ENCODE measurements at places on chromosomes 11 and 22.
A peak's percentile ranks its signal among the peaks of the same experiment; 100 is the strongest.

DNA sequence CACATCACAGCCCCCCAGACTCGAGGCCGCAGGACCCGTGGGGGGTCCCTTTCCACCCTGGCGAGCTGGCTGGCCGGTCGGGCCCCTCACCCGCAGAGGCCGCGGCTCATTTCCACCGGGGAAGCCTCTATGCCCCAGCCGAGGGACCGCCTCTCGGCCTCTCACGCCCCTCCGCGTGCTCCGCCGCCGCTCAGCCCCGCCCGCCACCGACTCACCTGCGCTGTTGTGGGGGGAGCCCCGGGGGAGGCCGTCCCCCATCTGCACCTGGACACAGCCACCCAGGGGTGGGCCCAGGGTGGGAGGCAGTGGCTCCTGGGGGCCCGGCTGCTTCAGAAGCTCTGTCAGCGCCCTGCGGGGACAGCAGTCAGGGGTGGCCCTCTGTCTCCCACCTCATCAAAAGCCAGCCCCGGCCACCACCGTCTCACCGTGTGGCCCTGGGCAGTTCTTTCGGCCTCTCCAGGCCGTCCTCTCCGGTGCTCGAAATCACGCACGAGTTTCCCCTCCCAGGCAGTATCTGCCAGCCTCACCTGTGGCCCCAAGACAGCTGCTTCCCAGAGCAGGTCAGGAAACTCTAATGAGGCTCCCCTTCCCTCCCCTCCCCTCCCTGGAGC lies 3.8 kb downstream of the SHISA8 start:
- DNase-seq, result no peak

GRCh38 chr11:63490551-63491239 lies at the start of gene PLAAT5:
Gene PLAAT5 (minus strand): TSS chr11:63491167. CDS start chr11:63491034, 133 bp downstream.
- DNase-seq, result peak; percentile 32

- no peak for DNase-seq
These were observed 30.5 kb downstream of the LRRC10B start for GRCh38 chr11:61539006-61539405.

GRCh38 chr11:95486466-95486865 lies 255.5 kb upstream of the SESN3 start:
- no peak for DNase-seq

GRCh38 chr11:74992852-74993251 lies 4.1 kb downstream of the NEU3 start:
- no peak for DNase-seq

DNA sequence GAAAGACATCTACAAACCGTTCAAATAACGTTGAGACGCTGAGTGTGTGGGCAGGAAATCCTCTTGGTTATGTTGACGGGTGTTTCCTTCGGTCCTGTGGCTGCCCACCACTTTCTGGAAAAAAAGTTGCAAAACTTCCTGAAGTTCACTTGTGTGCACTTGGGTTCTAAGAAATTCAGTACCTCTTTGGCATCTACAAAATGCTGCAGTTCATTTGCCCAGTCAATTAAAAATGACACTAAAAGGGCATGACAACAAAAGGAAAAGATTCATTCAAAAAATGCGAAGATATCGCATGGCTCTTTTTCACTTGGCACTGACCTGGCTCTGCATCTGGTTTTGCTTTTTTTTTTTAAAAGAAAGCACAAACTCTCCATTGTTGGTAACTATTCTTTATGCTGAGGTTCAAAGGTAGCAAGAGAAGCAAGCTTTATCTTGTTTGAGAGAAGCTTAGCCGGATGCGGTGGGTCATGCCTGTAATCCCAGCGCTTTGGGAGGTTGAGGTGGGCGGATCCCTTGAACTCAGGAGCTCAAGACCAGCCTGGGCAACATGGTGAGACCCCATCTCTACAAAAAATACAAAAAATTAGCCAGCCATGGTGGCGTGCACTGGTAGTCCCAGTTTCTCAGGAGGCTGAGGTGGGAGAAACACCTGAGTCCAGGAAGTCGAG lies 10.6 kb upstream of the XBP1 start:
- no peak for DNase-seq

- no peak for DNase-seq
These were observed 24.9 kb downstream of the APLP2 start for GRCh38 chr11:130094614-130095013.

DNA sequence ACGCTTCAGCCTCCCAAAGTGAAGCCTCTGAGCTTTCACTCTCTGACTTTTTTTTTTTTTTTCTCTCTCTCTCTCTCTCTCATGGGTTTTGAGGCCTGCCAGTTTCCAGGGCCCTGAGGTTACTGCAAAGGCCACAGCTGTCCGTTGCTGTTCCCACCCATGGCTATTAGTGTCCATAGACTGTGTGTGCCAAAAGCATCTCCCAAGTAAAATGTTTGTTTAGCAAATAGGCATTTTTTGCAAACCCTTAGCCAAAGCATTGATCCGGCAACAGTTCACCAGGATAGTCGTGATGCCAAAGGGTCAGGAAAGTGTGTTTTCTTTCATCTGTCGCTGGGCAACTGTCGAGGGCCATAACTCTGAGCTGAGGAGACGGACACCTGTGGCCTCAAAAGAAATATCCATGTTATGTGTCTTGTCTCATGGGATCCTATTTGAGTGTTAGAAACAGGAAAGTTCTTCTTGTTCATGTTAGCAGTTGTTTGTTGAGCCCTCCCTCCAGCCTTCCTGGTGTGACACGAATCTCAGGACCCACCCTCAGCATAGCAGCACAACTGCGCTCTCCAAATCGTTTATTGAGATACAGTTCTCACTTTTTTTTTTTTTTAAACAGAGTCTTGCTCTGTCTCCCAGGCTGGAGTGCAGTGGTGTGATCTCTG lies 18.4 kb downstream of the FADS2 start:
- DNase-seq, result no peak

- no peak for DNase-seq
These were observed 80.4 kb upstream of the PRR5 start for GRCh38 chr22:44621401-44622146.

DNA sequence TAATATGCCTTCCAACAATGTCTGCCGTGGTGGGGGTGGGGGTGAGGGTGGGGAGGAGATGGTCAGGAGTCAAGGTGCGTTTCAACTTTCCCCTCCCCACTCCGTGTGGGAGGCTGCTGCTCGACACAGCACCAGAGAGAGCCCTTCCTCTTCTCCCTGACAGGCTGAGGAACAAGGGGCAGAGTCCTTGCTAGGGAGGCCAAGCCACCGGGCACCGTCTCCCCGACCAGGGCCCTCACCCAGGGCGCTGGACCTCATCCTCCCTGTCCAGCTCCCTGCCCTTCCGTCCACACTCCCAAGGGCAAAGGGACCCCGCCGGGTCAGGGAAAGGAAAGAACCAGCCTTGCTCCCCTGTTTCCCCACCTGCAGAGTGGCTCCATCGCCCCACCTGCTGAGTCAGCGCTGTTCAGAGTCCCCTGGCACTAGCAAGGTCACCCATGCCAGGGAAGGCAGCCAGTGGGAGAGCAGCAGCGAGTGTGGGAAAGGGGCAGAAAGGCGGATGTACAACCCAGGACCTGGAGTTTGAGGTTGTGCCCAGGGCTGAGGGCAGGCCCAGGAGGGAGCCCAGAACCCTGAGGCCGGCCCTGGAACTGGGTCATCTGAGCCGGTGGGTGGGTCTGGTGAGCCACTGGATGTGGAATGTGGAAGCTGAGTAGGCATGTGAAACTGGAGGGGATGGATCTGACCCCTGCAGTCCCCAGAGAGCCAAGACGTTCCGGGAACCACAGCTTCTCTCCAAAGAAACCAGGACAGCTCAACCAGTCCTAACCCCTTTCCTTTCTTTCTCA lies 47.2 kb downstream of the BUD13 start:
- DNase-seq, result peak; percentile 35

GRCh38 chr11:82756765-82757639 lies 23.3 kb upstream of the FAM181B start:
- no peak for DNase-seq

DNA sequence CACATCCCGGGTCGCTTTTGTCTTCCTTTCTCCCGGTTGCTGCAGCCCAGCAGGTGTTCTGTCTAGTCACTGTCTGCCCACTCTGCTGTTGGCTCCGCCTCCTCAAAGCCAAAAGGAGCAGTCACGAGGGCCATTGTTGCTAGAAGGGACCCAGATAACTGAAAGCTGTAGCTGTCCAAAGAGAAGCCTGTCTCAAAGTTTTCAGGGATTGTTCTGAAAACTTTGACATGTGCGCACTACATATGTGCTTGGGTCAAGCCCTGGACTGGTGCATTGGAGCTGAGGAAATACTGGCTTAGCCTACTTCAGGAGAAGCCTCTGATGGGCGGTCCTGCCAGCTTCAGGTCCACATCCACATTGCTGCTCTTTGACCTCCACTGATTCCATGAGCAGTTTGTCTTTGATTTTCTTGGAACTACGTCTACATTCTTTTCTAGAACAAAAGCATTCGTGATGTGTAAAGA lies 8.8 kb upstream of the OR2AT4 start:
- DNase-seq, result peak; percentile 70

DNA sequence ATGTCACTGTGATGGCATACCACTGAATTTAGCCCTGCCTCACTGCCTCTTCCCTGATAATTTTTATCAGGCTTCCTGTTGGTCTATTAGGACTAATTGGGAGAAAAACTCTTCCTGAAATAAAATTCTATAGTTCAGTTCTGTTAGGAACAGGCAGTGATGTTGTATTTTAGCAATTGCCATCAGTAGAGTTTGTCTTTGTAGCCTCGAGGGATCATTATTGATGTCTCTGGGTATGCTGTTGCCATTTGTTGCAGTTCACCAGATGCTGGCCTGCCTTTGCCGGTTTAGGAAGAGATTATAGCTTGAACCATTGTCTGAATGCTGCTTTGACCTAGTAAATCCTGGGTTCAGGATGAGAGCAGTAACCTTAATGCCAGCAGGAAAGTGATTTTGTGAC lies 41.0 kb downstream of the KDM2A start:
- DNase-seq, result no peak

GRCh38 chr11:1131033-1131911 lies 26.5 kb upstream of the MUC5AC start:
- DNase-seq, result no peak

GRCh38 chr11:16603890-16604793 lies 134.3 kb upstream of the C11orf58 start:
- DNase-seq, result no peak

GRCh38 chr11:69427337-69427736 lies 54.1 kb upstream of the LINC01488 start:
- DNase-seq, result no peak

- no peak for DNase-seq
These were observed 63.9 kb downstream of the ARFGAP3 start for GRCh38 chr22:42792909-42793847.

- DNase-seq, result peak; percentile 64
These were observed 55.0 kb upstream of the DEPDC7 start for GRCh38 chr11:32960553-32961164.

Measured in M059J (cell line).